Stimulated activated CD4-positive, alpha-beta T cell treated with anti-CD3 and anti-CD28 coated beads, Interleukin-4, amount 100 ng/mL, for 4 hours (primary cell): ENCODE measurements at places on chromosomes 6 and 20.

- no peak for DNase-seq
Measured at GRCh38 chr20:11844691-11845090, 73.0 kb upstream of the BTBD3 start.

DNA sequence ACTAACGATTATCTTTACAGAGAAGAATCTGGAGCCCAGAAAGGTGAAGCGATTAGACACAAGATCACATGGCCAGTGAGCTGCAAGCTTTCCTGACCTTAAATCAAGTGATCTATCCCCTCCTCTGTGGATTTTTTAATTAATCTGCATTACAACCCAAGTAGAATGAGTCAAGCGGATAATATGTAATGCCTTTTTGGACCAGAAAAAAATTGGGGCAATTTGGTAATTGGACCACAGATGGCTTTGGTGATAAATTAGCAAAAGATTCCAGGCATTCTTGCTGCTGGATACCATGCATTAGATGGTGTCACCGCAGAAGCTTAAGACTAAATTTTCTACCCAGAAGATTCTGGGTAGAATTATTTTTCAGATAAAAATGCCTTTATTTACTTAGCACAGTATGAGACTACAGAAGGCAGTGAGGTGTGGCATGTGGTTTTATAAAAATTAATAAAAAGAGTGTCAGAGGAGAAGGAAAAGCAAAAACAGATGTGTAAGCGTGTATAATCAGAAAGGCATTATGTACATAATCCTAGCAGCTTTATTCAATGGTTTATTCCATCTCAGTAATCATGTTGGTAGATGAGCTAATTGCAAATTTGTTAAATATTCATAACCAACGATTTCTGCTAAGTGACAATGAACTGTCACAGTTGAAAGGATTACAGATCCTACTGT is 53.9 kb upstream of the PCSK2 start:
- no peak for DNase-seq

- no peak for DNase-seq
Measured at GRCh38 chr6:11437824-11438459, 99.6 kb upstream of the TMEM170B start.

DNA sequence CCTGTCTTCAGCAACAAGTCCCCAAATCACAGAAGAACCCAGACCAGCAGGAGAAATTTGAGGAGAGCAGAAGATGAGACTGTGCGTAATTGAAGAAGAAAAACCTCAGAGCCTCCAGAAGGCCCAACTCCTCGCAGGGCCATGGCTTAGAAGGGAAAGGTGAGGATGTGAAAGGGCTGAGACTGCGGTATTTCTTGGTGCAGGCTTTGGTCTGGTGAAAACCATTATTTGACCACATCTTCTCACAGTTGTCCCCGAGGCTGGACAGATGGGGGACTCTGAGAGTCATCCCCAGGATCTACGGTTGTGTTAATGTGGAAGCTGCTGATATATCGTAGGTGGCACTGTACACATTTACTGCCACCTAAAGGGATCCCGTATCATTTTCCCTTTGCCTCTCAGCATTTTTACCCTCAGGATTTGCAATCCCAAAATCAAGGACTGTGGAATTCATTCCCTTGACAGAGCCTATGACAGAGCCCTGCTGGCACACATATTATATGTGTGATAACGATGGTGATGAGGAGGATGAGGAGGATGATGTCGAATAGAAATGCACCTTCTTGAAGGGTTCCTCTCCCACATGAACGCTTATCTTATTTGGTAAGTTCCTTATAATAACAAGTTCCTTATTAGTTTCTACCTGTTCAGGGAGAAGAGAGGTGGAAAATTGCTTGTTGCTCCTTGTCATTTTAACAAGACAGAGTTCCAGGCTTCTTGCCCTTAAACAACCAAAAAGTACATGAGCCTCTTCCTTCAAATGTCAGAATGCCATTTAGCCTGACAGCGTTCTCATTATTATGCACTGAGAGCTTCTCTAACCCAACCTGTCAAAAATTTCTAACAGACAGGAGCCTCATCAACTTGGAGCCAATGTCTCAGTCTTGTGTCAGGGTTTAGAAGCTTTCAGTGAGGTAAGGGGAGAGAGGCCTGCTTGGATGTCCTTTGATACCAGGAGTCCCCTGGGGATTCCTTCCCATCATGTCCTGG is 135.8 kb downstream of the PXDC1 start:
- no peak for DNase-seq

GRCh38 chr6:21593927-21594415 is 420 bp downstream of the SOX4 start:
- DNase-seq, result no peak

DNA sequence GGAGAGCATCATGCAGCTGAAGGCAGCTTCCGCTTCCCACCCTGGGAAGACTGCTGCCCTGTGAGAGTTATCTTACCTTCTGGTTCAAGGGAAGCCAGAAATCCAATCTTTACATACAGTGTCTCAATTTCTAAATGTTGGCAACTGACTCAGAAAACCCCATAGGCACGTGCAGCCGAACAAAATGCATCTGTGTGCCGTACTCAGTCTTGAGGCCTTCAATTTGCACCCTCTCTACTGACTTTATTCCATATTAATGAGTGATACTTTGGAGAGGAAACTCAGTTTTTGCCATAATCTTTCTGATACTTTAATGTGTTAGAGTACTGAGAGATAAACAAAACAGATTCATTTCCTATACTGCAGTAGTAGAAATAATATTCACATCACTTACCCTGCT is 172.5 kb upstream of the C6orf118 start:
- DNase-seq, result no peak

- DNase-seq, result no peak
Measured at GRCh38 chr6:161954699-161955276, 680.9 kb upstream of the AGPAT4 start.

DNA sequence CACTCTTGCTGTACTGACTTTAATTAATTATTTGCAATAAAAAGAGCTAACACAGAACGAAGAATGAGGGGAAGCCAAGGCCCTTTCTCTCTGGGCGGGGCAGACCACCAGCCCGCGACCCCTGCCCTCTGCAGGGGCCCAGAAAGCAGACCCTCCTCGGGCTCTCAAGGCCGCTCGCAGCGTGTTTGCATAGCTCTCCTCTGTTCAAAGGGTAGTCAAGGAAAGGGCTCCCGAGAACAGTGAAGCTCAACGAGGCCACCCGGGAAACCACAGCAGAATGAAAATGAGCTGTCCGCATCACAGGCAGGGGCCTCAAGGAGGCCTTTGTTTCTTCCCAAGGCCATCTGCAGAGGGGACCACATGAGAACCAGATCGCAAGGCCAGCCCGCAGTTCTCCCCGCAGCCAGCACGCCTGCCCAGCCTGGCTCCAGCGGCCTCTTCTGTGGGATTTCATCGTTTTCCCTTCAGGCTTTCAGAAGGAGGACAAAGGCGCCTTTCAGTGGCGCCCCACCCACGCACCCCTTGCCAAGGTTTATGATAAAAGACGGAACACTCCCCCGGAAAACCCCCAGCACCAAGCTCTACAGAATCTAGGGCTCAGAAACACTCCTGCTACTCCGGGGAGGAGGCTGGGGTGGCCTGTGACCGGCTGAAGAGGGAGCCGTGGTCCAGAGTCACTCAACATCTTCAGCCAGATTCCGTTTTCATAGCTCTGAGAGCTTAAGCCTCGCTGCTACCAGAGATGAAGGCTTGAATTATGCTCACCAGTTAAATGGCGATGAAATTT is 25.3 kb downstream of the ACSS1 start:
- no peak for DNase-seq

DNA sequence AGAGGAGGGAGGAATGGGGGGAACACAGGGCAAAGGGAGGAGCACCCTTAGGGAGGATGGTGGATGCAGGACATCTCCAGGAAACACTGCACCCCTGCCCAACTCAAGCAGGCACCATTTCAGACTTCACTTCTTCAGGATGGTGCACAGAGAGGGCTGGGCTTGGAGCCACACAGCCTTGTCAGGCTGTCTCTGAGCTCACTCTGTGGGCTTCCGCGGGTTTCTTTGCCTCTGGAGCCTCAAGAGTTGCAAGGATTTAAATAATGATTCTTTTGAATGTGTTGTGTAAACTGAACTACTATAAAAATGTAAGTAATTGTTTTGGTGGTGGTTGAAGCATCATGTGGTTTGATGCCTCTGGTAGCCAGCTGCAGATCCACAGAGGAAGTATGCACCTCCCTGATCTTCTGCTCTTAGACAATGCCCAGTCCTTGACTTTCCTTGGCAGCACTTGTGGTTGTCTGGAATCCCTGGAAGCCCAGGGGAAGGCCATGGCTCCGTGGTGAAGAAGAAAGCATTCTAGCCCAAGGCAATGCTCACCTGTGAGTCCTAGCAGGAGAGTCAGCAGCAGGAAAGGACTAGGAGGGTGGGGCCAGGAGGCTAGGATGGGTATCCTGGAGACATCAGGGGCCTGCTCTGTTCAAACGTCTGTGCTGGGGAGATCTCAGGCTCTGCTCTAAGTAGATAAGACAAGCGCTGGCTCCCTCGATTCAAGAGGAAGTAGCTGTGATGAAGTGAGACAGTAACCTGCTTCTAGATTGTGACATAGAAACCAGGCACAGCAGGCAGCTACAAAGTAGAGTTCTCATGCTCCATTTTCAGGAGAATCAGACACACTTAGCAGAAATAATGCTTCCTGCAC is 50.2 kb upstream of the SIRPG start:
- DNase-seq, result no peak

- DNase-seq, result no peak
Measured at GRCh38 chr6:423799-424345, 32.3 kb downstream of the IRF4 start.

- DNase-seq, result no peak
Measured at GRCh38 chr6:168301648-168302398, 17.8 kb downstream of the DACT2 start.

DNA sequence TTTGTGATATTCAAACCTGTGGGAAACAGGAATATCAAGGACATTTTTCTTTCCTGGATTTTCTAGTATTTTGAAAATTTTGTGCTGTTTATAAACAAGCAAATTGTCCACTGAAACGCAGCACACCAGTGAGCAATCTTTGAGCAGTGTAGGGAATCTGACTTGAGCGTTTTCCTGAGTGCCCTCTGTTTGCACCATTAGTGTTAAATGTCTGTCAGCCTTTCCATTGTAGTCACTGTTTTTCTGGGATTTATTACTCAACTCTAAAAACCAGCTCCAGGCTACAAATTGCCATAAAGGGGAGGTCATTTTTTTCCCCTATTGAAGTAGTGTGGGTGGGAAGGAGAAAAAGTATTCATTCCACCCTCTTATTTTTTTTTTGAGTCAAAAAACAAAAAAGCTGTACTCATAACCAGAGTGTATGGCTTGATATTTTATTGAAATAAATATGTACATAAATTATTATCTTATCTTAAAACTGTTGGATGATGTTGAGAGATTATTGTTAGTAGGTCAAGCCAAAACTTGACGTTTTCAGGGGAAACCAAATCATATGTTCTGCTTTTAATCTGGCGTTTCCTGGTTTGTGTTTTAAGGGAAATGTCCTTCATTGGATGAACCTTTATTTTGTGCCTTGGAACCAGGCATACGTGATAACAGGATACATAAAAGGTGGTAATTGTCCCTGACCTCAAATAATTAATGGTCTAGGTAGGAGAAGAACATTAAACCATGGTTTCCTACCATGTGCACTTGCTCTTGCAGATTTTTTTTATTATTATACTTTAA is 51.8 kb downstream of the TSHZ2 start:
- no peak for DNase-seq

DNA sequence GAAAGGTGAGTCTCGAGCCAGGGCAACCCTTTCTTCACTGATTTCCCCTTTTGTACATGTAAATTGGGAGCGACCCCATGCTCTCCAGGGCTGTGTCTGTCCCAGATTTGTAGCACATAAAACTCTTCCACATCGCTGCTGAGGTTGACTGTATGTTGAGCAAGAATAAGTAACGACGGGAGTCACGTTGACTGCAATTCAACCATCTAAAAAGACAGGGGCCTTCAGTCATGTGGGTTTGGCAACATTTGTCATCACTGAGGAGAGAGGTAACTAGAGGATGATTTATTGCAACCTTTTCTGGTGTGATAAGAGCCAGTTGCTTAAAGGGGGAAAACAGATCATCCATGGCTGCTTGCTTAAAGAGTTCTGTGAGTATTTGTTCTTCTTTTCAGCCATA is 159.4 kb upstream of the SULF2 start:
- DNase-seq, result no peak

DNA sequence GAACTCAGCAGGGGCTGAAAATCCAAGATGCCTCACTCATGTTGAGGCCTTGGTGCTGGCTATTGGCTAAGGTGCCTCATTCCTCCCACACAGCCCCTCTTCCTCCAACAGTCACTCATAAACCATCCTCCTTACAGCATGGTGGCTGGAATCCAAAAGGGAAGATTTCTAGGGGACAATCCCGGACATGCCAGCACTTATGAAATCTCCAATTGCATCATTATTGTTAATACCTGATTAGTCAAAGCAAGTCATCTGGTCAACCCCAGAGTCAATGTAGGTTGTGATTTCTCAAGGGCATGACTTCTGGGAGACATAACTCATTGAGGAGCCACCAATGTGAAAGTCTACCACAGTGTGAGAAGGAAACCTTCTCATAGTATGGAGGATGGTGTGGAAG is 506.6 kb upstream of the NOX3 start:
- no peak for DNase-seq

DNA sequence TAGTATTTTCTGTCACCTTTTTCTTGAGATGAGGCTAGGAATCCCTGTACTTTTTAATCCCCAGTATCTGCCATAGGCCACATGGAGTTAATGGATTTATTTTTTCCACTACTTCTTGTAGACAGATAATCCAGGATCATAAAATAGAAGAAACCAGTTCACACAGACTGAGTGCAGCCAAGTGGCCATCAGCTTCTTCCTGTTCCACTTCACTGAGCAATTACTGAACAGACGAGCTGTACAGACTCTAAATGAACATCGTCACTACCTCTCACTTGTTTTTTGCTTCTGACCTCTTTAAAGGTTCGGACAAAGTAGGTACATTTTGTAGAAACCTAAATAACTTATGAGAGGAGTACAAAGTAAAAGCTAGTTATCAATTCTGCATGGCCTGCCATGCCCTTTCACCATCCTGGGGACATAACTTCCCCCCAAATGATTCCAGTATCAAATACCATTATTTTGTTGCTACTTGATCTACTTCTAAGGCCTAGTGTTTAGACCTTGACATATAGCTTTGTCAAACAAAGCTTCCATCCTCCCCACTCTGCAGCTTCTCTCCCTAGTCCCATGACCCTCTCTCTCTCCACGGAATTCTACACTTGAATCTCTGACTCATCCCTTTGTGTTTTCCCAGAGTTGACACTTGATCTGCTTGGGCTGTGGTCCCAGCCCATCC is 34.4 kb upstream of the ARHGAP18 start:
- DNase-seq, result no peak

DNA sequence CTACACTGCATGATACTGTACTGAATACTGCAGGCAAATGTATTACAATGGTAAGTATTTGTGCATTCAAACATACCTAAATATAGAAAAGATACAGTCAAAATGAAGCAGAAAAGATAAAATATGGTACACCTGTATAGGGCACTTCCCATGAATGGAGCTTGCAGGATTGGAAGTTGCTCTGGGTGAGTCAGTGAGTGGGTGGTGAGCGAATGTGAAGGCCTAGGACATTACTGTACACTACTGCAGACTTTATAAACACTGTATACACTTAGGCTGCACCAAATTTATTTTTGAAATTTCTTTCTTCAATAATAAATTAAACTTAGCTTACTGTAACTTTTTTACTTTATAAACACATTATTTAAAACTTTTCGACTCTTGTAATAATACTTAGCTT is 213.1 kb downstream of the ATXN1 start:
- no peak for DNase-seq
